Nucleus accumbens (tissue), 56 donors: ENCODE measurements at places on chromosomes 6 and 20.

GRCh38 chr20:60115451-60115850 lies 157.2 kb downstream of the CDH26 start:
- DNase-seq, result no peak

- DNase-seq, result no peak
These were observed 25.1 kb downstream of the FRK start for GRCh38 chr6:116035616-116036015.

DNA sequence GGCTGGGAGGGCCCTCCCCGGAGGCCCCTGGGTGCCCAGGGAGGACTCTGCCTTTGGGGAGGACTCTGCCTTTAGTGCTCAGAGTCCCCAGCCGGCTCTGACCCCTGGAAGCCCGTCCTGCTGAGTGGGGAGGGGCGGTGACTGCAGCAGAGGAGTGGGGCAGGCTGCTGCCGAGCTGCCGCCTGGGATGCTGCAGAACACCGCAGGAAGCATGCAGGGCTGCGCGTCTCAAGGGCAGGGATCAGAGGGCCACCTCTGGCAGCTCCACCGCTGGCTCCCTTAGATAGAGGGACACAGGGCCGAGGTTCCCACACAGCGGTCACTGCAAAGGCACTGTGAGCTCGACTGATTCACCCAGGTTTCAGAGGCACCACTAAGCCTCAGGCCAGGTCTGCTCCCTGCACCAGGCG lies 82.2 kb upstream of the GATA5 start:
- DNase-seq, result no peak

GRCh38 chr6:44156494-44157151 lies 2.0 kb upstream of the CAPN11 start:
- DNase-seq, result no peak

DNA sequence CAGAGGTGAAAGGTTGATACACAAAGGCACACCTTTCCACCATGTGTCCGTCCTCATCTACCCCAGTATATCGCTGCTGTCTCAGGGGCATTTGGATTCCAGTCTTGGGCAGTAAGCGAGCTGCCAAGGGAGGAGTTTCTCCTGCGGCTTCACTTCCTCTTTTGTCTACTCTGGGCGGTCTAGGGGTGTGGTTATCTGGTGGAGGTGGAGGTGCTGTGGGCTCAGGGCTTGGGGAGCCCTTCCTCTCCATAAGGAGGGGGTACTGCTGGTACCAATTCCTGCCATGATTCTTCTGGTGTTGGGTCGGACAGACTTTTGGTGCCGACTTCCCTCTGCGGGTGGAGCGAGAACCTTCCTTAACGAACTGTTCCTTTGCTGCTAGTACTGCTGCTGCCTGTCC lies 31.9 kb upstream of the FABP7 start:
- DNase-seq, result no peak

DNA sequence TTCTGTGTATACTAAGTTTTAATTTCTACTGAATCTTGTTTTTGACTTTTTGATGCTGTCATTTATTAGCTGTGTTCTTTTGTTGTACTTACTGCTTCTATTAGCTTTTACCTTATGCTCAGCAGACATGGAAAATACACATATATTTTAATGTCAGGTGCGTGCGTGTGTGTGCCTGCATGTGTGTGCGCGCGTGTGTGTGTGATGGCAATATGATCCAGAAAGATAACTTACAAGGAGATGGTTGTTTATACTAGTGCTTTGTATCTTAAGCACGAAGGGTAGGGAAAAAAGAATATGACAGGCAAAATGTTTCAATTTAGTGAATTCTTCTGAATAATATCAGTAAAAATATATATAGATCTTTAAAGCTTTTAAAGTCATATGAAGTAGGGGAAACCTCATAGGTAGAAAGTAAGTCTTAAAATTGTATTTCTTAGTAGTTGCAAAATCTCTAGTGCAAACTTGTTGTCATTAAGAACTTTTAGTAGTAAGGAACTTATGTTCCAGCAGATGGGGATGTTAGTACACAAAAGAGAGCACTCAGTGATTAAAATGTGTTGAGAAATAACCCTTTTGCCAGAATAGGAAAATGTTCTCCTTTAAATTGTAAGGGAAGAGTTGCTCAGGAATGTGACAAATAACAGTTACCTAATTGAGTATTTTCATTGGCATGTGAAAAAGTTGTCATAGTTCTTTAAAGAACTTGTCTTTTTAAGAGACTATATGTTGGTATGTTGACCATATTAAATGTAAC lies 13.2 kb downstream of the QKI start:
- no peak for DNase-seq

DNA sequence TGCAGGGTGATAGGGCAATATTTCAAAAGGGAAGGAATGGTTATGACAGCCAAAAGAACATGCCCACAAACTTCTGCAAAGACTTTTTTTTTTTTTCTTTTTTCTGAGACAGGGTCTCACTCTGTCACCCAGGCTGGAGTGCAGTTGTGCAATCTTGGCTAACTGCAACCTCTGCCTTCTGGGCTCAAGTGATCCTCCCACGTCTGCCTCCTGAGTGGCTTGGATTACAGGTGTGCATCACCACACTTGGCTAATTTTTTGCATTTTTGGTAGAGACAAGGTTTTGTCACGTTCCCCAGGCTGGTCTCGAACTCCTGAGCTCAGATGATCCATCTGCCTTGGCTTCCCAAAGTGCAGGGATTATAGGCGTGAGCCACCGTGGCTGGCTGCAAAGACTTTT lies 117.6 kb upstream of the ADGRF1 start:
- no peak for DNase-seq

DNA sequence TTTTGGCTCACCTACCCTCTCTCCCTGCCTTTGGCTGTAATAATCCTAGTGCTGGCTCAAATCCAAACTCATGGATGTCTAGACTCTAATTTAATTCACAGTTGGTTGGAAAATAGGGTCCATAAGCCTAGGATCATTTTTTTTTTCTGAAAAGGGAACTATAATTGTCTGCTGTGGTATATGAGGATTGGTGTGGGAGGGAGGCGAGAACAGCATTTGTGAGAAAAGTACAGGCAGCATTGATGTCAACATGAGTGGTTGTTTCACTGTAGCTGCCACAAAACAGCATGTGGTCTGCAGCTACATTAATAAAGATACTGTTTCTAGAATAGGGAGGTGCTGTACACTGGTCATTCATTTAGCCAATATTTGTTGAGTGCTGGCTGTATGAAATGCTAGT lies 18.6 kb upstream of the POLR1H start:
- no peak for DNase-seq

DNA sequence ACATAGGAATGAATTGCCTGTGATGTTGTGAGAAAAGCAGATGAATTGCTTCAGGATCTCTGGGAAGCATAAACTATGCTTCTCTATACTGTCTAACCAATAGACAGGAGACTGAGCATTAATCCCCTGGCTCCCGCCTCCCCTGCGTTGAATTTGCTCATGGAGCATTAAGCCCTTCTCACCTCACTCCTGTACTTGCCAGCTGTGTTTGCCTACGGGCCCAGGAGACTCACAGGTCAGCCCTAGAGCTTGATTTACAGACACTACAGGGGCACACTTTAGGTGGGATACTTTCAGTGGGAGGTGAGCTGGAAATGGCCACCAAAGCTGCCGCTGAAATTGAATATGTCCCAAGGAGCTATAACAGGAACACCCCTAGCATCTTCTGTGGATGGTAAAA lies 418.7 kb downstream of the CBLN4 start:
- no peak for DNase-seq

DNA sequence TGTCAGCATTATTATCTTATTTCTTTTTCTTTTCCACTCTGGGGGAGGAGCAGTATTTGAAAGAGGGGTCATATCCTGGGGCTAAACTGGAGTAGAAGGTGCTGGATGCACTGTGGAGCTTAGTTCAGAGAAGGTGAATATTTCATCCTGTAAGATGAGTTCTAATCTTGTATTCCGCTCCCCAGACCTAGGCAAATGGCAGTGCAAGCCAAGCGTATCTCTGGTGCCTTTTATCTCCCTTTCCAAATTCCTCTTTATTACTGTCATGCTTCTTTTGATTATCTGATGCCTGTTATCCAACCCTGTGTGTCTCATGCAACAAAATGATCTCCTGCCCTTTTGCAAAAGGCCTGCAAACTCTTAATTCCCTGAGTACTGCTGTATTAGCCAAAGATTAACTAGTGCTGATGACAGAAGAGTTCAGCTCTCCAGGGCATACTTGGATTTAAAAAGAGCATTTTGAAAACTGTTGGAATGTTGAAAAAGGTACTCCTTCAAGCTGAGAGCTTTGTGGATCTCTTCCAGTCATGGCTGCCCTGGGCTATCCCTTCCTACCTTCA lies 138.0 kb downstream of the CARMIL1 start:
- DNase-seq, result no peak

DNA sequence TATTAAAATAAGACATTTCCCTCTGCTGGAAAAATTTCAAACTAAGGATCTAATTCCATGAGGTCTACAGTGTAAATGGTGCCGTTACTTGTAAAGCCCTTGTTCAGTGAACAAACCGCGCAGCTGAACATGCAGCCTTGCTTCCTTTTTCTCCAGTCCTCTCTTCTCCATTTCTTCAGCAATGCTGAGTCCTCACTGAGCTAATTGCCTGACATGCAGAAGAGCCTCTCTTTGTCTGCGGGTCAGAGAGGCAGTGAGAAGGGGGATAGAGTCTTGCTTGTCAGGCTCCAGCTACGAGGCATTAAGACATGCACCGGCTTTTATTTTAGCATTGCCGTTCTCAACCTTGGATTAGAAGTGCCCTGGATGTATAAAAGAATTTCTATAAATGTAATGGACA lies 25.7 kb downstream of the ZDHHC14 start:
- DNase-seq, result no peak

DNA sequence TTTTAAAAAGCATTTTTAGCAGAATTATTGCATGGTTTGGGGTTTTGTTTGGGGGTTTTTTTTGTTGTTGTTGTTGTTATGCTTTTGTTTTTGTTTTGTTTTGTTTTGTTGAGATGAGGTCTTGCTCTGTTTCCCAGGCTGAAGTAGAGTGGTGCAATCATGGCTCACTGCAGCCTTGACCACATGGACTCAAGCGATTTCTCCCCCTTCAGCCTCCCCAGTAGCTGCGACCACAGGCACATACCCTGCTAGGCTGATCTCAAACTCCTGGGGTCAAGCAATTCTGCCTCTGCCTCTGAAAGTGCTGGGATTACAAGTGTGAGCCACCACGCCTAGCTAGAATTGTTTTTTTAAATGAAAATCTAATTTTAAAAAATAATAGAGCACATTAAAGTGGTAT lies 35.7 kb downstream of the UBR2 start:
- DNase-seq, result no peak

GRCh38 chr20:35525639-35526038 lies 3.8 kb downstream of the C20orf173 start:
- DNase-seq, result no peak

DNA sequence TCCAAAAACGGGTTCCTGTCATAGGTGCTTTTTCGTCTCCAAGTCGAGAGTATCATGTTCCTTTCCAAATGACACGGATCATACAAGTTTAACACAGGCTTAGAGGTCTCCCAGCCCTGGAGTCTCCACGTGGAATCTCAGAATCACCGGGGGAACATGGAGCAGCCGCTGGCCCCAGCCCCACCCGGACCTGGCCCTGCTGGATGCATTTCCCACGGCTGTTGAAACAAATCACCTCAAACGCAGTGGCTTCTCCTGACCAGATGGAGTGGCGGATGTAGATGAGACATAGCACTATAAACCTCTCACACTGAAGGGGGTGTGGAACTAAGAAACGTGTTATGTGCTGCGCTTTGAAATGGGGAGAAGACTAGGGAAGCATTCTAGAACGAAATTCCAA lies 70.0 kb upstream of the FRMD1 start:
- DNase-seq, result no peak

GRCh38 chr20:17572034-17572638 lies 2.3 kb downstream of the DSTN start:
- DNase-seq, result no peak

DNA sequence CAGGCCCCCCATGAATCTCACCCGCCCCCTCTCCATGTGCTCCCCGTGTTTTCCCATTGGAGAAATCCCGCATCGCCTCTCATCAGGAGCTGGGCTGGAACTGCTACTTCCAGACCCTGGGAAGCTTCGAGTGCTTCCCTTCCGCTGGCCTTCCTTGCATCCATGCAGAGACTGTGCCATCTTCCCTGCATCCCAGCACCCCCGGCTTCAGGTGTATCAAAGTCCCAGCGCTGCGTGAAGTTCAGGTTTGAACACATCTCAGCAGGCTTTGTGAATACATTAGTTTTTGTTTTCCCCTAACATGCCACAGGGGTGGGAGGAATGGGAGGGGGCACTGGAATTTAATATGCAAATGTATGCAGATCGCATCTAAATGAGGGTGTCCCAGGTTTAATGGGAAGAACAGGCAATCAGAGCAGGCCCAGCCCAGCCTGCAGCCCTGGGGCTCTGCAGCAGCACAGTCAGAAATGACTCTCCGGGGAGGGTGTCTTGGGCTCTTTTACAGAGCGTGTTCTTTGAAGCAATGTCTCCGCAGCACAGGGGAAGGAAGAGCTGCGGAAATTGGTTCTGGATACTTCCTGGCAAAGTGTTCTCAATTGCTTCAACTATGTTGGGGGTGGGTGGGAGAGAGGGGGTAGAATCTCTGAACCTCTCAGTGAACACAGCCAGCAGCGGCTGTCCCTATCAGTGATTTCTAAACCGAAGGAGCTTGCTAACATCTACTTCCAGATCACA lies 8.3 kb upstream of the MMP9 start:
- no peak for DNase-seq

- no peak for DNase-seq
These were observed 2.7 kb downstream of the GUCA1A start for GRCh38 chr6:42175860-42176259.

DNA sequence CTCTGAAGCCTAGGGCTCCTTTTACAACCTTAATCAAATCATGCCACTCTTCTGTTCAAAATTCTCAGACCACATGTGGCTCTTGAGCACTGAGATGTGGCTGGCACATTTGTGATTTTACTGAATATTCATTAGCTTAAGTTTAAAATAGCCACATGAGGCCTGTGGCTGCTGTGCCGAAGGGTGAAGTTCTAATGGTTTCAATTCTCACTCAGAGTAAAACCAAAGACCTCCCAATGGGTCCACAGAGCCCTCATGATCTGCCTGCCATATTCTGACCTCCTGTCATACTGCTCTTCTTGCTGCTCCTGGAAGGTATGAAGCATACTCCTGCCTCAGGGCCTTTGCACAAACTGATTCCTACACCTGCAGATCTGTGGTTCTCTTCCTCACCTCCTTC lies 7.8 kb upstream of the CST3 start:
- DNase-seq, result no peak

DNA sequence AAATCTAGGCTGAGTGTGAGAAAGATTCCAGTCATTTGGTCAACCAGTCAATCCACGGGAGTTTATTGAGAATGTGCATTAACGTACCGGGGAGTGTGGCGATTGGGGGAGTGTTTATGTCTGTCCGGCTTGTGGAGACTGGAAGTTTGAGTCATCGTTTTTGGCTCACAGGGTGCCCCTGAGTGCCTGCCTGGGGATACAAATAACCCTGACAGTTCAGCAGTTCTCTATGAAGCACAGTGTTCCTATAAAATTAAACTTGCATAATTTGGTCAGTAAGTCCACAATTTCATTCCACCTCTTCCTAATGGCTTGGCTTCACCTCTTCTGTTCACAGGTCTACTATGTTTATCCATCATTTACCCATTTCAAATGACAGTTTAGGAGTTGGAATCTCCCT lies 72.6 kb upstream of the PLEKHG1 start:
- DNase-seq, result no peak

GRCh38 chr6:156688620-156688971 lies 88.6 kb upstream of the ARID1B start:
- no peak for DNase-seq

- DNase-seq, result no peak
These were observed 253.8 kb upstream of the PRDM1 start for GRCh38 chr6:105832313-105832761.
